ENCODE measurements at places on chromosomes 16 and 17. TPM values are rescaled to one million over a fixed set of nuclear protein-coding genes. Genes with fewer than 3 reads are reported as not detected.
A peak's percentile ranks its signal among the peaks of the same experiment; 100 is the strongest.

The PRSS53 gene
- 2.6 TPM for total RNA-seq

The ADAM11 gene
- 3.3 TPM for total RNA-seq

The KCNH4 gene
- total RNA-seq: not detected

- no peaks in the 10 kb centered on the region for H3K27me3 ChIP-seq
- no peak for DNase-seq
- no peak overlapping the region for H3K27ac ChIP-seq
- H3K36me3 ChIP-seq: peaks cover 8% of the 10 kb centered on the region
Observed at GRCh38 chr17:8384801-8385378, 1.9 kb upstream of the RPL26 start.

DNA sequence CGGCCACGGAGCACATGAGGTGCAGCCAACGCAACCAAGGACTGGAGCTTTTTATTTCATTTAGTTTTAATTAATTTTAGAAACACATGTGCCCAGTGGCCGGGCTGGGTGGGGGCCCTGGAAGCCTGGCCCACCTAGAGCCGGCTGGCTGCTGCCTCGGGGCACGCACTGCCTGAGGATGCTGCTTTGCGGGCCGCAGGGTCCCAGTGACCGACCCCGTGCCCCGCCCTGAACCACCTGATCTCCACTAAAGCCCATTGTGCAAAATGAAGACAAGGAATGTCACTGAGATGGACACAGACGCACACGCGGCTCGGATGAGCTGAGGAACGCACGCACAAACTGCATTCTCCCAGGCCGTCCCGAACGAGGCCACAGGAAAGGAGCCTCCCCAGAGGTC lies 39.6 kb downstream of the LMF1 start:
- no peak for DNase-seq
- no peaks in the 10 kb centered on the region for H3K4me1 ChIP-seq
- no peak overlapping the region for H3K27ac ChIP-seq
- no peaks in the 10 kb centered on the region for H3K27me3 ChIP-seq
- no peaks in the 10 kb centered on the region for H3K36me3 ChIP-seq

GRCh38 chr16:66480265-66481080 lies 53.4 kb downstream of the BEAN1 start:
- DNase-seq: no peak
- H3K4me1 ChIP-seq: no peaks in the 10 kb centered on the region
- H3K4me3 ChIP-seq: no peak overlapping the region

DNA sequence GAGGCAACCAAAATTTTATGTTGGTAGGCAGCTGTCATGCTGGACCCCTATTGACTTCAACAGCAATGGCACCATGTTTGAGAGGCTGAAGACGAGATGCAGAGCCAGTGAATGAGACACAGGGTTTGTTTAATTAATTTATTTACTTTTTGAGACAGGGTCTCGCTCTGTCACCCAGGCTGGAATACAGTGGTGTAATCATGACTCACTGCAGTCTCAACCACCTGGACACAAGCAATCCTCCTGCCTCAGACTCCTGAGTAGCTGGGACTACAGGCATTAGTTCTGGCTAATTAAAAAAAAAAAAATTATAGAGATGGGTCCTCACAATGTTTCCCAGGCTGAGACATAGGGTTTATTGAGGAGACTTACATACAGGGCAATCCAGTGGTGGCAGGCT lies 36.2 kb upstream of the PPM1D start:
- H3K27ac ChIP-seq: no peak overlapping the region
- no peaks in the 10 kb centered on the region for H3K36me3 ChIP-seq
- H3K4me3 ChIP-seq: no peak overlapping the region

DNA sequence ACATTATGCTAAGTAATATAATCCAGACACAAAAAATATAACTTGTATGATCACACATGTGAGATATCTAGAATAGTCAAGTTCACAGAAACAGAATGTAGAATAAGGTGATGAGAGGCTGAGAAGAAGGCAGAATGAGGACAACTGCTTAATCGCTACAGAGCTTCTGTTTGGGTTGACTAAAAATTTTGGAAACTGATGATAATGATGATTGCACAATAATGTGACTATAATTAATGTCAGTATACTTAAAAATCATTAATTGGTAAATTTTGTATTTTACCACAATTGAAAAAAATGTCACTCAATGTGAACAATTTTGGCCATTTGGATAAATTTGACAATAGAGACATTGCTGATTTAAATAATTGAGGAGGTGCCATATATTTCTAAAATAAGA lies 1374.4 kb upstream of the CDH8 start:
- no peak for DNase-seq
- no peaks in the 10 kb centered on the region for H3K4me1 ChIP-seq
- no peak overlapping the region for H3K27ac ChIP-seq
- H3K27me3 ChIP-seq: no peaks in the 10 kb centered on the region

DNA sequence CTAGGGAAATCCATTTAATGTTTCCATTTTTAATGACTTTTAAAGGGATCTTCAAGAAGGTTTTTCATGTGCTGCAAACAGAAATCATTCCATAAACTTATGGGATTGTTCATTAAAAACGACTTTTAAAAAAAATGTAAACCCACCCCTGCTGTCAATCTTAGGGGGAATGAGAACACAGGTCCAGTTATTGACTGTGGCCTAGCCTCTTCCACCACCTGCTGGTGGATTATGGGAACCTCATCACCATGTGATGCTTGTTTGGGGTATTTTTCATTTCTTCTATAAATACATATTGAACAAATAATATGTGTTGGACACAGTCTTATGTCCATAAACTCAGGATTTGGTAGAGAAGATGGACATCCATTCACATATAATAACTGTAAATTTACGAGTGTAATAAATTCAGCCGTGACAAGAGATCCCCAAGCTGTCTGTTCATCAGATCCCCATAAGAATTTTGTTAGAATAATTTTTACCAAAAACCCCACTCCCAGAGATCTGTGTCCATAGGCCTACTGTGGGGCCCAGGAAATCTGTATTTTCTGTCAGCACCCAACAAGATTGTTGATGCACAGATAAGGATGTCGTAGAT lies 42.0 kb upstream of the TMC5 start:
- H3K4me1 ChIP-seq: no peaks in the 10 kb centered on the region
- no peak for DNase-seq
- no peak overlapping the region for H3K27ac ChIP-seq
- H3K4me3 ChIP-seq: no peak overlapping the region
- no peaks in the 10 kb centered on the region for H3K36me3 ChIP-seq
- no peaks in the 10 kb centered on the region for H3K27me3 ChIP-seq

DNA sequence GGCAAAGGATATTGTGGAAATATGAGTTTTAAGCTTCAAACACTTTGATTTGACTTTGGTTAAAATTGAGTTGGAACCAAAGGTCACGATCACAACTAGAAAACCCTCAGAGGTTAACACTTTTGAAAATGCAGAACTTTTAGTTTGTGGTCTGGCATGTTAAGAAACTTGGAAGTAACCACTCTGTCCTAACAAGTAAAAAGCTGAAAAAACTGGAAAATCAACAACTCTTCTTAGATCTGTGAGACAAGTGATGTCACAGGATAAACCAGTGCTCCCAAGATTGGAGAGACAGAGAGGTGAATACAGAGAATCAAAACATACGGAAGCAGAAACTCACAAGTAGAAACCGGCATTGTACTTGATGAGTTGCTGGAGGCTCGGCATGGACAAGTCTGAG lies 17.4 kb downstream of the MFSD6L start:
- H3K36me3 ChIP-seq: no peaks in the 10 kb centered on the region
- no peaks in the 10 kb centered on the region for H3K27me3 ChIP-seq
- no peak overlapping the region for H3K4me3 ChIP-seq

GRCh38 chr17:55238931-55239297 lies 25.8 kb upstream of the HLF start:
- H3K27ac ChIP-seq: peak overlapping the region; percentile 86
- peak overlapping the region; percentile 52 for H3K4me3 ChIP-seq
- no peaks in the 10 kb centered on the region for H3K27me3 ChIP-seq
- peaks cover 22% of the 10 kb centered on the region for H3K4me1 ChIP-seq
- no peak for DNase-seq

DNA sequence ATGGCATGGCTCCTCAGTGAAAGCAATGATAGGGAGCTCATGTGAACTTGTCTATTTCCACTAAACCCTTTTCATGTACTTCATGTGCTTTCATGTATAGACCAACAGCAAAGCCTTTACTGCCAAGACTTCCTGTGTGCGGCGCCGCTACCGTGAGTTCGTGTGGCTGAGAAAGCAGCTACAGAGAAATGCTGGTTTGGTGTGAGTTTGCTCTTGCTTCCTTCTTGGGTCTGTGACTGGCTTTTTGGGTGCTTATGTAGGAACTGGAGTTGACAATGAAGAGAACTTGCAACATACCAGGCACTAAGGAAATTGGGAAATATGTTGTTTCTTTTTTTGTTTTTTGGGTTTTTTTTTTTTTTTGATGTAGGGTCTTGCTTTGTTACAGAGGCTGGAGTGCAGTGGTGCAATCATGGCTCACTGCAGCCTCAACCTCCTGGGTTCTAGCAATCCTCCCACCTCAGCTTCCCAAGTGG lies 5.7 kb downstream of the SNX11 start:
- H3K36me3 ChIP-seq: peaks cover 55% of the 10 kb centered on the region
- no peak overlapping the region for H3K27ac ChIP-seq
- H3K27me3 ChIP-seq: no peaks in the 10 kb centered on the region
- no peak for DNase-seq
- H3K4me1 ChIP-seq: no peaks in the 10 kb centered on the region

- no peak overlapping the region for H3K4me3 ChIP-seq
- peak; percentile 95 for DNase-seq
- peaks cover 11% of the 10 kb centered on the region for H3K36me3 ChIP-seq
- H3K27ac ChIP-seq: peak overlapping the region; percentile 79
Observed at GRCh38 chr17:2982854-2983253, 80.6 kb downstream of the OR1D5 start.

GRCh38 chr17:7466639-7467341 lies 12.6 kb downstream of the ZBTB4 start:
- H3K27me3 ChIP-seq: no peaks in the 10 kb centered on the region

GRCh38 chr17:40803617-40804082 lies 3.9 kb upstream of the KRT28 start:
- no peaks in the 10 kb centered on the region for H3K27me3 ChIP-seq
- no peaks in the 10 kb centered on the region for H3K36me3 ChIP-seq
- H3K4me1 ChIP-seq: no peaks in the 10 kb centered on the region
- no peak overlapping the region for H3K4me3 ChIP-seq

DNA sequence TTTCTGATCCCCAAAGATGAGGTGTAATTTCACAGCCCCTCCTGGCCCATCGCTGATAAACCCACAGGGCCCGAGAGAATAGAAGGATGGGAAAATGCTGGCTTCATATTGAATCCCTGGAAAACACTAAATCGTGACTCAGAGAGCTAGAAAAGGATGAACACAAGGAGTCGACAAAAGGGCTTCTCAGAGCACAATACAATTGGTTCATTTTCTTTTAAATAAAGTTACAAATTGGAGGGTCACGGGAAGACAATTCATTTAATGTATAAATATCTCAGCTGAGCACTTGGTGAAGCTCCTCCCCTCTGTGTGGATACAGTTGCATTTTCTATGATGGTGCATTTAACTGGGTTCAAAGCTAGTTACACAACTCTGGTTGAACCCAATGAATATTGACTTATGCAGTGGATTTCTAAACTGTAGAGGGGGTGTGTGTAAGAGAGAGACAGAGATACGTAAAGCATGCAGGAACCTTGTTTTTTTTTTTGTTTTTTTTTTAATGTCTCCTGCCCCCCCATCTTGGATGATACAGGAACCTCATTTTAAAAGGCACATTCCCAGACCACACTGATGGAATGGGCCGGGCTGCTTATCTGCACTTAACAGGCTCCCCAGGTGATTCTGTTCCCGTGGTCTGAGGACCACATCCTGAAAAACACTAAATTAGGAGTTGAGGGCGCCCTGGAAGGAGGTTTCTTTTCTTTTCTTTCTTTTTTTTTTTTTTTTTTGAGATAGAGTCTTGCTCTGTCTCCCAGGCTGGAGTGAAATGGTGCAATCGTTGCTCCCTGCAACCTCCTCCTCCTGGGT lies 14.1 kb downstream of the TTYH2 start:
- no peak for DNase-seq
- no peaks in the 10 kb centered on the region for H3K27me3 ChIP-seq
- H3K27ac ChIP-seq: no peak overlapping the region
- H3K4me1 ChIP-seq: no peaks in the 10 kb centered on the region
- no peak overlapping the region for H3K4me3 ChIP-seq

- no peak overlapping the region for H3K27ac ChIP-seq
- H3K27me3 ChIP-seq: peaks cover 3% of the 10 kb centered on the region
- DNase-seq: no peak
- H3K36me3 ChIP-seq: no peaks in the 10 kb centered on the region
Observed at GRCh38 chr16:88494335-88495154, 41.5 kb downstream of the ZFPM1 start.

DNA sequence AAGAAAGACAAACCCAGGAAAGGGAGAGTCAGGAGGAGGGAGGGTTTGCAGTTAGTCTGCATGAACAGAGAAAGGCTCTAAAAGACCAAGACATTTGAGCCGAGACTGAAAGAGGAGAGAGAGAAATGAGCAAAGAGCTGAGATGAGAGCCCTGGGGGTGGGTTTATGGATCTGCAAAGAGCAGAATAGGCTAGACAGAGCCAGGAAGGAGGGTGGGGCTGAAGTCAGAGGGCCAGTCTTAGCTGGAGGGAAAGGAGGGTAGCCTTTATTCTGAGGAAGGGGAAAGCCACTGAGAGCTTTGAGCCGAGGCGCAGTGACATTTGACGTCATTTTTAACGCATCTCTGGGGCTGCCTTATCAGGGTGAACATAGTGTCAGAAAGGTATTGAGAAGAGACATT lies 85.7 kb upstream of the CDH13 start:
- no peaks in the 10 kb centered on the region for H3K36me3 ChIP-seq
- H3K4me3 ChIP-seq: no peak overlapping the region
- DNase-seq: no peak
- no peaks in the 10 kb centered on the region for H3K4me1 ChIP-seq

DNA sequence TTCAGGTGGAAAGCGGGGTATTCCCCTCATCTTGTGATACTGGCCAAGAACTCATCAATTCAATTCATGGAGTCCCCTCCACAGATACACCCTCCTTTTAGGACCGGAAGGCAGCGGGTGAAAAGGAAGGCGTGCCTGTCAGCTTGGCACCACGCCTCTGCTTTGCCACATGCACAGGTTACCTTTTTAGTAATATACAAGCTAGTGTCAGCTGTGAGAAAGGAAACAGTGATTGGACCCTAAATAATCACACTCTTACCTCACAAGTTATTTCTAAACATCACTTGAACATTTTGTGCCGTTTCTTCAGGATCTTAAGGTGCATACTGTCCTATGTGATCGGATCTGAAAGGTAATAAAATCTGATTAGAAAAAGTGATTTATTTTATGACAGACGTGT lies 15.7 kb downstream of the ZDHHC7 start:
- H3K36me3 ChIP-seq: peaks cover 9% of the 10 kb centered on the region
- peaks cover 83% of the 10 kb centered on the region for H3K4me1 ChIP-seq
- H3K27me3 ChIP-seq: no peaks in the 10 kb centered on the region
- peak overlapping the region; percentile 82 for H3K27ac ChIP-seq
- no peak overlapping the region for H3K4me3 ChIP-seq

DNA sequence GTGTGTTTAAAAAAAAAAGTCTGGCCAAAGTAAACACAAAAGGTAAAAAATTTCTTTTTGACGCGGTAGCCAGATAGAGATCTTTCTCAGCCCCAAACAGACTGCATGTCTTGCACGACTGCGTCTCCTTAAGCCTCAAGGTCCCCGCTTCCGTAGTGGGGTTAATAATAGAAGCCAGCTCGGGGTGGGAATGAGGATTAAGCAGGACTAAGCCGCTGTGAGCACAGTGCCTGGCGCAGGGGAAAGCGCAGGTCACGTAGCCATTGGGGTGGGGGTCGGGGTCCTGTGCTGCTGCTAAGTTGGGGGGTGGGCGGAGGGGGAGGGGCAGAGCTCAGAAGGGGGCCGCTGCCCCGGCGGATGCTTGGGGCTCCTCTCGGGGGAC lies 521 bp downstream of the GGA2 start:
- no peaks in the 10 kb centered on the region for H3K4me1 ChIP-seq
- H3K36me3 ChIP-seq: no peaks in the 10 kb centered on the region
- no peak for DNase-seq

All from sigmoid colon (tissue), 7 donors.